AG04449 (cell line): ENCODE measurements at places on chromosomes 1 and 21.

GRCh38 chr1:157700732-157701131 is at the start of gene FCRL3:
FCRL3 (minus strand) TSS chr1:157700769; CDS start chr1:157700489, 280 bp downstream.
- DNase-seq = no peak

- no peak for DNase-seq
Observed at GRCh38 chr1:91916811-91917460, 31.0 kb upstream of the TGFBR3 start.

- DNase-seq = no peak
Observed at GRCh38 chr21:42302794-42303193, 12.4 kb downstream of the TFF3 start.

DNA sequence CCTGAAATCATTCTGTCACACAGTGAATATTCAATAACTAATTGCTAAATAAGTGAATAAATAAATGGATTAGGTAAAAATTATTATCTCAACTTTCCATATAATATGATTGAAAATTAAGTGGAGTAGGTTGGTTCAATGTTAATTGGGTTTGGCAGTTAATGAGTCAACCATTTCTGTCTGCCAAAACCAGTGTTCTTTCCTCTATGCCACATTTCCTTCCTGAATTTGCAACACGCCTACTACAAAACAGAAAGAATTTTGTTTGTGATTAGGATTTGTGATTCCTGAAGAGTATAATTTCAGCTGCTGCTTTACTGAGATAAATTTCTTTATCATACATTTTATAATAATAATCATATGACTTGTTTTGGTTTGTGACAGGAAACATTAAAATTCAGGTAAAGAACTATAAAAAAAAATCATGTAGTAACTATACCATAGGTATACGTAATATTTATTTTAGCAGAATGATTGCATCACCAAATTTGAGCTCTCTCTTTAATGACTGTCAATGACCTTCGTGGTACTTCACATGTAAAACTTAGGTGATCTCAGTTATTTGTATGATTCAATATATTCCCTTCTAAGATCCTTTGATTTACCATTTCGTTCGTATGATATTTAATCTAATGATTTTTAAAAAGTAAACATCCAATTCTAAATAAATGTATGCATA is 241.3 kb downstream of the KCNT2 start:
- DNase-seq = no peak

GRCh38 chr1:82587371-82587770 is 786.6 kb downstream of the ADGRL2 start:
- DNase-seq = no peak

- DNase-seq = no peak
Observed at GRCh38 chr1:213244664-213245091, 193.6 kb downstream of the RPS6KC1 start.

GRCh38 chr1:107297681-107298080 is 156.8 kb downstream of the NTNG1 start:
- no peak for DNase-seq

DNA sequence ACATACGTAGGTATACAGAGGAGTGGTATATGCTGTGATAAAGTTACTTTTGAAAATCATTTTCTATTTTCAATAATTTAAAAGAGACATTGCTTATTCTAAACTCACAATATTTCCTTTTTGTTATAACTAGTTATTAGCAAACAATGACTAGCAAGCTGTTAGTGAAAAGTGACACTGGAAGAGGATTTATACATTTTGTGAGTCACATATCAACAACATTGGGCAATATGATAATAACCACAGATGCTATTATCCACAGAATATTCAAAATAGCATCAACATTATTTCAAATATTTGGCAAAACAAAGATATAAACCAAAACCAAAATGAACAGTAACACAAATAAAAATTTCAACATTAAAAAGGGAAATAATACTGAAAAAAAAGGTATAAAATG is 104.0 kb upstream of the HP1BP3 start:
- DNase-seq = no peak

DNA sequence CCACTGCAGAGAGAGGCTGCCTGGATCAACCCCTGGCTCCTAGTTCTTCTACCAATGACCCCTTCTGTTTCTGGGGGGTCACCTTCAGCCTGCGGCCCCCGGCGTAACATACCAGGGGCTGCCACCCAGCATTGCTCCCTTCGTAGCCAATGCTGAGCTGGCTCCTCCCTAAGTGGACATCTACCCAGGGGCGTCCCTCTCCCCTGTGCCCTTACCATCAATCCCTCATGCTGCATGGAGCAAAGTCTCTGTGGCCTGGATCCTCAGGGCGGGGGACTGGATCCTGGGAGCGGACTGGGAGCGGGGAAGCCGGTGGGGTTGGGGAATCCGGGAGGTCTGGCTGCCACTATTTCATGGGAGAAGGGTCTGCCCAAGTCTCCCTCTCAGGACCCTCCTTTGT is 28.6 kb downstream of the TRIM67 start:
- no peak for DNase-seq

- no peak for DNase-seq
Observed at GRCh38 chr1:42173155-42173933, 8.8 kb upstream of the GUCA2A start.
